ENCODE measurements at places on chromosomes 16 and 17. TPM values are rescaled to one million over a fixed set of nuclear protein-coding genes. Genes with fewer than 3 reads are reported as not detected.

Gene KCNG4
- total RNA-seq = not detected

Gene CCL7
- total RNA-seq = not detected

Gene HSDL1
- 27.9 TPM for total RNA-seq

Gene CCL4L2
- total RNA-seq = not detected

Gene KRTAP4-6
- not detected for total RNA-seq

Gene TRAPPC1
- total RNA-seq = 146 TPM

Gene SIRT7
- total RNA-seq = 28.8 TPM

GRCh38 chr17:53655591-53655990 is 167.1 kb upstream of the KIF2B start:
- DNase-seq = no peak
- H3K27ac ChIP-seq = no peak overlapping the region

- no peaks in the 10 kb centered on the region for H3K36me3 ChIP-seq
- H3K27ac ChIP-seq = no peak overlapping the region
- H3K27me3 ChIP-seq = peaks cover 29% of the 10 kb centered on the region
- no peak overlapping the region for H3K4me3 ChIP-seq
- H3K4me1 ChIP-seq = no peaks in the 10 kb centered on the region
These were observed 74.1 kb downstream of the NT5M start for GRCh38 chr17:17377071-17377967.

DNA sequence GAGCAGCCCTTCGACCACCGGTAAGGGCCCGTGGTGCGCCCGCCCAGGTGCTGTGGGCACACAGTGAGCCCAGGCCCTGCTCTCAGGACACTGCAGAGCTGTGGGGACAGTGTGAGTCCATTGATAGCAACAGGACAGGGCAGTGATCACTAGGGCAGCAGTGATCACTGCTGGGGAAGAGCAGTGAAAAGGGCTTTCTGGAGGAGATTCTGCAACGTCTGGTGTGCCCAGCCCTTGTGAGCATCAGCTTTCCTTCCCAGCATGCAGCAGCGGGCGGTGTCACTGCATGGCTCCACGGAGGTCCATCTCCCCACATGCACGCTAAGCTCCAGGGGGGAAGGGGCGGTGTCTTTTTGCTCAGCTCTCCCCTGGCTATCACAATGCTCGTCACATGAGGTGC is 32.1 kb downstream of the MAP1LC3B start:
- no peak for DNase-seq
- H3K27ac ChIP-seq = no peak overlapping the region
- H3K36me3 ChIP-seq = peaks cover 31% of the 10 kb centered on the region
- H3K27me3 ChIP-seq = no peaks in the 10 kb centered on the region

DNA sequence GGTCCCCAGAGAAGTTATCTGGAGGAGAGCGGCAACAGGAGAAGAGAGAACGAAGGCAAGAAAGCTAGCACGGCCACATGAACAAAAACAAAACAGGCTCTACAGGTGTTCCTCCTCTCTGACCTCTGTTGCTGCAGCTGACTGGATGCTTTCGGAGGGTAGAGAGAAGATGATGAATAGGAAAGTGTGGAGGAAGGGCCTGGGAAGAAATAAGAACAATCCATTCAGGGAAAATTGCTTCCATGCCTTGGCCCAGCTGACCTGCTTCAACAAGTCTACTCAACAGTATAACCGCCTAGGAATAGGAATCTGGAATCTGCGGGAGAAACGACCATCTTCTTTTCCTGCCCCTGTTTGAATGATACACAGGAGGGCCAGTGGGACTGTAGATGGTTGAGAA is 258.5 kb downstream of the ZFHX3 start:
- no peaks in the 10 kb centered on the region for H3K27me3 ChIP-seq
- no peak overlapping the region for H3K27ac ChIP-seq
- peaks cover 7% of the 10 kb centered on the region for H3K4me1 ChIP-seq
- no peak for DNase-seq

DNA sequence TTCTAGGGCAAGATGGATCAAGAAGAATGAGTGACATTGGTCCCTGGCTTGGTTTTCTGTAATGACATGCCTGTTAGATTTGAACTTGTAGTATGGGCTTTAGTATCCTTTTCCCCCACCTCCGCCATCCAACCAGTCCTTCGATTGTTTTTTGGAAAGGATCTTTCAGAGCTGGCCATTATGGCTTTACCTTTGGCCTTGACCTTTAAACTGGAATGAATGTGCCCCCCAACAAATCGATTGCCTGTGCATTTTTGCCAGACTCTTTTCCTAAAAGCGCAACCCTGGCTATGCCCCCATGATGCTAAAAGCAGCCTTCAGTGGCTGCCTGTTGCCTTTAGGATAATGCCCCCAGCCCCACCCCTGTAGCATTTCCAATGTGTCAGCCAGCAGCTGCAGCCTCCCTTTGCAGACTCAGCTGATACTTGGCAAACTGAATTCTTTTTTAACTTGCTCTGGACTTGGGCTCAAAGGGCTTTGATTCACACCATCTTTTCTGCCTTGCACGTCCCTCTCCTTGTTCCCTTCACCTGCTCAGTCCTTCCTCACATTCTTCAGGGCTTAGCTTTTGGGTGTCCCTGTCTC is 4.0 kb downstream of the GPRC5C start:
- H3K27me3 ChIP-seq = peaks cover 15% of the 10 kb centered on the region
- no peak overlapping the region for H3K27ac ChIP-seq
- H3K4me3 ChIP-seq = no peak overlapping the region

DNA sequence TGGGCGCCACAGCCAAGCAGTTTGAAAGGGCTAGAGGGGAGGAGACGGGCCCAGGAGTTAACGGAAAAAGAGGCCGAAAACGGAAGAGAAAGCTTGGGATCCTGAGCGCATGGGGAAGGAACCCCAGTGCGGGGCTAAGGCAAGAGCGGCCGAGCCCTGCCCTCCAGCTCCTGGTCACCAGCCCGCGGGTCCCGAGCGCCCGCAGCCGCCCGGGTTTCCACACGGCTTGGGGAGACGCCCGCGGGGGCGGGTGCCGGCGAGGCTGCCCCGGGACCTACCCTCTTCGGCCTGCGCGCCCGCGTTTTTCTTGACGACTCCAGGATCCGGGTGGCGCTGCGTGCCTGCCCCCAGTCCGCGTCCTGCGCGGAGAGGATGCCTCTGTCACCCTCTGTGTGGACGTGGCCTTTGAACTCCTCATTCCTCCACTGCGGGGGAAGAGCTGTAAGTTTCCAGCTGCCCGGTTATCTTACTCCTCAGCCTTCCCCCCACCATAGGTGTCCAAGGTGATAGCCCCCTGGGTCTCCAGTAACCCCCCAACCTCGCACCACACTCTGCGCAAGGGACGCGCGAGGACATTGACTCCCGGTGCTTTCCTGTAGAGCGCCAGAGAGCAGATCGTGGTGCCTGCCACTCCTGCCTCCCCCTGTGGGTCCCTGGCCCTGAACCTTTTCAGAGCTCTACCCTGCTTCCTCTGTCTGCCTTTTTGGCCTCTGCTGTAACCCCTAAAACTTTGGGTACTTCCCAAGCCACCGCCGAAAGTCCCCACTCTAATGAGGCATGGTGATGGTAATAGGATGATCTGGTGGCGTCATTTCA is 1.7 kb upstream of the CDH11 start:
- H3K4me1 ChIP-seq = peaks cover 24% of the 10 kb centered on the region
- no peaks in the 10 kb centered on the region for H3K27me3 ChIP-seq
- H3K27ac ChIP-seq = no peak overlapping the region
- H3K36me3 ChIP-seq = no peaks in the 10 kb centered on the region

DNA sequence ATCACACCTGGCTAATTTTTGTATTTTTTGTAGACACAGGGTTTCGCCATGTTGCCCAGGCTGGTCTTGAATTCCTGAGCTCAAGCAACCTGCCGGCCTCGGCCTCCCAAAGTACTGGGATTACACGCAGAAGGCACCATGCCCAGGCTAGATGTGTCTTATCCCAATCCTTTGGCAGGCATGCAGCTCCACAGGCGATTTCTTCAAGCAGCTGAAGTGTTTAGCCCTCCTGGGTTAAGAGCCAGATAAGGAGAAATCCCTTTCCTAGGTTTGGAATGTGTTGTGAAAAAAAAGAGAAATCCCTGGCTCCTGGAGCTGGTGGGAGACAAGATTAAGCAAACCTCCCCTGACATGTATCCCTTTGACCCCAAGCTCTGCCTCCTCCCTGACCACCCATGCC is 2.1 kb upstream of the NHERF1 start:
- H3K27ac ChIP-seq = no peak overlapping the region
- no peak for DNase-seq
- no peak overlapping the region for H3K4me3 ChIP-seq
- H3K4me1 ChIP-seq = peaks cover 12% of the 10 kb centered on the region
- H3K36me3 ChIP-seq = no peaks in the 10 kb centered on the region

GRCh38 chr17:1648963-1649843 is 463 bp downstream of the RILP start:
- peak overlapping the region; percentile 52 for H3K4me3 ChIP-seq
- peak; percentile 94 for DNase-seq
- no peaks in the 10 kb centered on the region for H3K27me3 ChIP-seq
- peak overlapping the region; percentile 54 for H3K27ac ChIP-seq
- peaks cover 27% of the 10 kb centered on the region for H3K36me3 ChIP-seq

DNA sequence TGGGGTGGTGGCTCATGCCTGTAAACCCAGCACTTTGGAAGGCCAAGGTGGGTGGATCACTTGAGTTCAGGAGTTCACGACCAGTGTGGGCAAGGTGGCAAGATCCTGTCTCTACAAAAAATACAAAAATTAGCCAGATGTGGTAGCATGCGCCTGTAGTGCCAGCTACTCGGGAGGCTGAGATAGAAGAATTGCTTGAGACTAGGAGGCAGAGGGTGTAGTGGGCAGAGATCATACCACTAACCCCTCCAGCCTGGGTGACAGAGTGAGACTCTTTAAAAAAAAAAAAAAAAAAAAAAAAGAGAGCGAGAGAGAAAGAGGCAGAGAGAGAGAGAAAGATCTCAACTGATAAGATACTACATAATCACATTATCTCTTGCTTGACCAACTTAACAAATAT is 45.9 kb downstream of the KANSL1 start:
- no peaks in the 10 kb centered on the region for H3K36me3 ChIP-seq
- no peak overlapping the region for H3K27ac ChIP-seq
- no peaks in the 10 kb centered on the region for H3K27me3 ChIP-seq
- peaks cover 16% of the 10 kb centered on the region for H3K4me1 ChIP-seq
- no peak for DNase-seq
- no peak overlapping the region for H3K4me3 ChIP-seq

DNA sequence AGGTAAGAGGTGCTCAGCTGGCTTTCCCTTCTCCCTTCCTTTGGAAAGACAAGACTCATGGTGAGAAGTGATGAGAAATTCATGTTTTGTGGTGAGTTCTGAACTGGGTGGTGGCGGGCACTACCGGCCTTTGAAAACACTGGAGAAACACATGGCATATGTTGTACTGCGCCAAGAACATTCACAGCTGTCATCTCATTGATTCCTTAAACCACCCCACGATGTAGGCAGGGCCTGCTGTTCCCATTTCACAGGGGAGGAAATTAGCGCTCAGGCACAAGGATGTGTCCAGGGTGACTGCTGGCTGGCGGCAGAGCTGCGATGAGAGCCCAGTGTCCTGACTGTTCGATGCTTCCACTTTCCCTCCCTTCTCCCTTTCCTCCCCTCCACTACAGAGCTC is 1.6 kb upstream of the DOC2B start:
- no peak overlapping the region for H3K4me3 ChIP-seq
- peaks cover 51% of the 10 kb centered on the region for H3K27me3 ChIP-seq
- H3K27ac ChIP-seq = no peak overlapping the region
- no peaks in the 10 kb centered on the region for H3K4me1 ChIP-seq

Measured in endothelial cell of umbilical vein (primary cell).